ENCODE measurements at places on chromosomes 13 and 19.

DNA sequence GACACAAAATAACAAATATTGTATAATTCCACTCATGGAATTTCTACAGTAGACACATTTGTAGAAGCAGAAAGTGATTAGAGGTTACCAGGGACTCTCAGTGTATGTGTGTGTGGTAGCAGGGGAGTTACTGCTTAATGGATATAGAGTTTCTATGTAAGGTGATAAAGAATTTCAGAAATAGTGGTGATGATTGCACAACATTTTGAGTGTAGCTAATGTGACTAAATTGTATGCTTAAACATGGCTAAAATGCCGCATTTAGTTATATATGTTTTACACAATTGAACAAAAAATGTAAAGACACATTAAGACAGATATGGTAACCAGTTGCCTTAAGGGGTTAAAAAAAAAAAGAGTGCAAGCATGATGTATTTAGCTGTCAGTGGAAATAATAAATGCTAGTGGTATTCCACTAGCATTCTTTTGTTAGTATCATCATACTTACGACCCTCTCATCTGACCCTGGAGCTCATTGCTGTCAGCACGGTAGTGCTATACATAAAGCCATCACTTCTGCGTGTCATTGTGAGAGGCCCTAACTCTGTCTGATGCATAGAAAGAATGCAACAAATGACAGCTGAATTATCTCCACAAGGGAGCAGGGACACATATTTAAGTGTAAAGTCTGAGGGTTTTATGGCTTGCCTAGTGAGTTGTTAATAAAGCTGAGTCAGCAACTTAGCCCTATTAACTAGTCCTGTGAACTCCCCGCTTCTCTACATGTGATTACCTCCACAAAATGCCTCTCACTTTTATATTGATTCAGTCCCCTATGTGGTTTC lies 134.1 kb upstream of the RXFP2 start:
- no peak for DNase-seq

DNA sequence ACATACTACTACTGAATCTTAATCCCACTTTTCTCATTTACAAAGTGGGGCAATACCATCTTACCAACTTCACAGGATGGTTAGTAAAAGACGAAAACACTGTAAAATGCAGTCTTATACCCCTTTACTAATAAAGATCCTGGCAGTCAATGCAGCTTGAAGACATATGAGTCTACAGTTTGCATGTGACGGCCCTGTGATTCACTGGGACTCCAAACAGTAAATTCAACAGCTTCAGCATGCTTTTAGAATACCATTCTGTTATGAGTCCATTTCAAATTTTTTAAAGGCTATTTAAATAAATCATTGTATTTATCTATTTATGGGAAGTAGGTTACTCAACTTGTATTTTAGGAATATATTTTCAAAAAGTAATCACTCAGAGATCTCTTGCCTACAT lies 629.1 kb downstream of the LIG4 start:
- DNase-seq = peak; percentile 66

- DNase-seq = no peak
Observed at GRCh38 chr19:53007200-53007599, 6.5 kb upstream of the ERVV-1 start.

GRCh38 chr13:102742506-102742905 lies 31.1 kb downstream of the TEX30 start:
- DNase-seq = no peak

GRCh38 chr19:18807861-18808331 lies 16.8 kb upstream of the COMP start:
- no peak for DNase-seq

DNA sequence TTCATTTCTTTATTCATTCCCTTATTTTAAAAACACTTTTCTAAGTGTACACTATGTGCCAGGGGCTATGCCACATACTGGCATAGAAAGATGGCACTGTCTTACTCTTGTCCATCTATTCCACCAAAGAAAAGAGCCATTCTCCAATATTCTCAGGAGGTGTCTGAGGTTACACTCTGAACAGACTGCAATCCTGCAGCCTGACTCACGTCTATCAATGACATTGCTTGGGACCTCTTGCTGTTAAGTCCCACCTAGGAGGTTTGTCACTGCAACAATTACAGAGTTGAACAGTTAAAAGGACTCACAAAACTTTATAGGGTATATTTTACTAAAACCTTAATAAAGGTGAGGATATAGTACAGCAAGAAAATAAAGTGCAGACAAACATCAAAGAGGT lies 512.9 kb upstream of the HTR2A start:
- DNase-seq = no peak

DNA sequence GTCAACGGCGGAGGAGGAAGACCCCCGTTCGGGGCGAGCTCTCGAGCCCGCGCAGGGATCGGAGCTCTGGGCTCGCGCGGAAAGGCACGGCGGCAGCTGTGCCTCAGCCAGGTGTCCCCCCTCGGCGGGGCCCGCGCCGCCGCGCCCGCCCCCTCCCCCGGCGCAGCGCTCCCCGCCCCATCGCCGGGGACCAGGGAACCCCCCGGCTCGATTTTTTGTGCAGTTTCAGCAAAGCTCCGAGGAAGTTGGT lies 110.0 kb downstream of the KCNRG start:
- no peak for DNase-seq

DNA sequence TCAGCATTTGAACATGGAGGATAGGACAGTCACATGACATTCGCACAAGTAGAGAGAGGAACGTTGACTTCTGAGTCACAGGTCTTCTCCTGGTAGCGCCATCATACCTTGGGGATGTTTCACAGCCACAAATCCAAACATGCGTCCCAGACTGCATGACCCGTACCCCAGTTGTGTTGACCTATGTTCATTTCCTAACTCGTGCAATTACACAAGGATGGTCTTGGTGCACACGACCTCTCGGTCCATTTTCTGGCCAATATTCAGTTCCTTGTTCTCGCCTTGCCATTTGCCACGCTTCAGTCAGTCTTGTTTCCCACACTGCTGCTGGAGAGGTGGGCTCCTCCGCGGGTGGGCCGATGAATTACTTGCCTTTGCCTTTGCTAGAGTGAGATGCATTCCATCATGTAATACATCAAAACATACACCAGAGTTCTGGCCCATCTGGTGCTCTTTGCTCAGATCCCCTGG lies 87.3 kb downstream of the COL4A2 start:
- peak; percentile 92 for DNase-seq

GRCh38 chr13:30124131-30124768 lies 183.1 kb downstream of the KATNAL1 start:
- no peak for DNase-seq

GRCh38 chr13:66543780-66544179 lies 686.4 kb downstream of the PCDH9 start:
- no peak for DNase-seq

DNA sequence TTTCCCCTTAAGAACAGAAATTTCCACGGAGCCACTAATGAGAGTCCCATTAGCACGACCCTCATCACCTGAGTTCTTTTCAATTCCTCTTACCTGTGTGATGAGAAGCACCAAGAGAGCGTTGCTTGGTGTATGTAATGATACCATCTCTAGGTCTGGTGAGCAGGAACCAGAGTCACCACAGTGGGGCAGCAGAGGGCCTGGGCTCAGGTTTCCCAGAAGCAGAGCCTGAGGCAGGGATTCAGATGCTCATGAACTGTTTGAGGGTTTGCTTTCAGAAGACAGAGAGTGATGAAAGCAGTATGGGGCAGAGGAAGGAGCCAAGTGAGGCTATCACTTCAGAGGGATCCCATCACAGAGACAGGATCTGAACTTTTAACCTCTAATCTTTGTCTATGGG lies 3.1 kb upstream of the PTPRH start:
- DNase-seq = no peak

- no peak for DNase-seq
Observed at GRCh38 chr13:65095161-65096082, 2134.7 kb downstream of the PCDH9 start.

DNA sequence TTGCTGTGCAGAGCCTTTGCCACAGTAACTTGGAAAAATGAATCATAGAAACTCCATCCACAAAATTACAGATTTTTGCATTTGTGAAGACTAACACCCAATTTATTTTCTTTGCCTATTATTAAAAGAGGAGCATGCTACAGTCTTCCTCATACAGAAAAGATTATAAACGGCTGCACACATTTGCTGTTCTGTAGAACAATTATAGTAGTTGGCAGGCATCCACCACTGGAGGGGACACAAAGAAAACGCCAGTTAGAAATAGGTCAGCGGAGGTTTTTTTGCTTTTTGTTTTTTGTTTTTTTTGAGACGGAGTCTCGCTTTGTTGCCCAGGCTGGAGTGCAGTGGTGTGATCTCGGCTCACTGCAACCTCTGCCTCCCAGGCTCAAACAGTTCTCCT lies 51.6 kb downstream of the SACS start:
- no peak for DNase-seq

GRCh38 chr19:45768984-45769782 lies at the start of gene SIX5:
SIX5 (minus strand) TSS chr19:45769252; CDS start chr19:45768844, 408 bp downstream.
- peak; percentile 97 for DNase-seq

- DNase-seq = no peak
Observed at GRCh38 chr13:30871588-30872275, 34.3 kb upstream of the MEDAG start.

DNA sequence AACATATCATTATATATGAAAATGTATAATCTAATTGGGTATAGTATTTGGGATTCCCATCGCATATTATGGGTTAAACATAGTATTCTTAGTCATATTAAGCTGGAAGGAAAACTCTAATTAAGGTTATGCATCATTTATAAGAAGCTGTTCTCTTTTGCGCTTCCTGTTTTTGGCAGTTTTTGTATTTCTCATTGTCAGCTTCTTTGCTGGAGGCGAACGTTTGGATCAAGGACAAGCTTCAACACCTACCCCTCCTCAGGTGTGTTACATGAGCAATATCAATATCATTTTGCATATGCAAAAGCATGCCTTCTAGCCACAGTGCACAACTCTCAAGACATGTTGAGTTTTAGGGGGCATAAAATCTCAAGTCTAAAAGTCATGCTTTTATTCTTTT lies 439.8 kb downstream of the TDRD3 start:
- DNase-seq = no peak

DNA sequence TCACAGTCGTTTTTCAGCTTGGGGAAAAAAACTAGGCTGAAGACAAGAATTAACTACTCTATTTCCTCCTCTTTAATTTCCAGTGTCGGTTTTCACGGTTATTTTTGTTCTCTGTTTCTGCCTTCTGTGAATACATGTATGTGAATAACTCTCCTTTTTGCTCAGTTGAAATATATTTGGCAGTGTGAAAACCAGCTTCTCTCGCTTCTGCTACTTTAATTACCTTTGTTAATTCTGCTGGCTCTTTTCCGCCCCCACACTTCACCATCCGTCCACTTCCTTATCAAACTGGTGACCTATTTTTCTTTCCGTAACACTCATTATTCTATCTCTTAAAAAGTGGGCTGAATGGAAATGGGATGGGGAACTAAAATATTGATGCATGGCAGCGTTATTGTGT lies 126.4 kb downstream of the POU4F1 start:
- no peak for DNase-seq

- no peak for DNase-seq
Observed at GRCh38 chr13:40617801-40618356, 48.6 kb downstream of the FOXO1 start.

DNA sequence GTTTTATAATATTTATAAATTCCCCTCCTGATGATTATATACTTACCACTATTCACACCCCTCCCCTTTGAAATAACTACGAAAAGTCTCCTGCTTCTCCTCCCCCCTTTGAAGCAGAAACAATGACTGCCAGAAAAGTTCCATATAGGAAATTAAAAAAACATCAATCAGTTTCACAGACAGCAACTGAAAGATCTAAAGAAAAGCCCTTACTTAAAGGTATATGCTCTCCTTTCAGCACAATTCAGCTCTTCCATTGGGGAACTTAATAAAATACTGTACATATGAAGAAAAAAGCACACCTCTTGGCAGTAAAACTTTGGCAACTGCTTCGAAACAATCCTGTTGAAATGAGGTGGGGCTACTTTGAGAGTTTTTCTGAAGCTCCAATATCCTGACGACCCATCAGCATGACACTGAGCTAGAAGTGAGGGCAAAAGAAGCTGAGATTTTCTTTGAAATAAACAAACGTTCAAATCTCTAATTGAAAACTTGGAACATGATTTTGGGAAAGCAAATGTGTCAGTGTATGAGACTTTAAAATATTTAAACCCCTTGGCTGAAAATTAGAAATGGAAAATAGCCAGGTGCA lies 147.6 kb upstream of the RXFP2 start:
- DNase-seq = no peak

DNA sequence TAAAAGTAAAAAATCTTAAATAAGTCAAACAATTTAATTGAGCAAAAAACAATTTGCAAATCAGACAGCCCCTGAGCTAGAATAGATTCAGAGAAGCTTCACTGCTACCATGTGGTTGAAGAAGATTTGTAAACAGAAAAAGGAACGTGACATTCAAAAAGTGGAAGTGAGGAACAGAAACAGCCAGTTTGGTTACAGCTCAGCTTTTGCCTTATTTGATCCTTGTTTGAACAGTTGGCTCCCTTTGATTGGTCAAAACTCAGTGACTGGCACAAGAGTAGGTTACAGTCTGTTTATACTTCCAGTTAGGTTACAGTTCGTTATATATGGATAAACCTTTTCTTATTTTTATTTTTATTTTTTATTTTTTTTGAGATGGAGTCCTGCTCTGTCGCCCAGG lies 5.8 kb downstream of the ZNF221 start:
- DNase-seq = no peak

DNA sequence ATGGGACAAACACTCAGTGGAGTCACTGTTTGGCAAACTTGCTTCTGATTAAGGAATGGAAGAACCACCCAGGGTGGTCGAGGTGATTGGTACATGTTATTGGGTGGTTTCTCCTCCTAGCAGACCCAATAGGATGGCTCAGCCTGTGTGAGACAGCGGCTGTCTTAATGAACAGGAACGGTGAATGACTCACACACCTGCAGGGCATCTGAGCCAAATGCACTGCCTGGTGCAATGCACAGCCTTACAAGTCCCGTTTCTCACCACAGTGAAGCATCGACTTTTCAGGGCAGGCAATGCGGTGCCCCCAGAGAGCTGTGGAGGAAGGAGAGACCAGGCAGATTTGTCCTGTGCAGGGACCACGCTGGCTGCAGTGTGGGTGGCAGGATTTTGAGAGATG lies 238.5 kb downstream of the FGF9 start:
- DNase-seq = no peak

DNA sequence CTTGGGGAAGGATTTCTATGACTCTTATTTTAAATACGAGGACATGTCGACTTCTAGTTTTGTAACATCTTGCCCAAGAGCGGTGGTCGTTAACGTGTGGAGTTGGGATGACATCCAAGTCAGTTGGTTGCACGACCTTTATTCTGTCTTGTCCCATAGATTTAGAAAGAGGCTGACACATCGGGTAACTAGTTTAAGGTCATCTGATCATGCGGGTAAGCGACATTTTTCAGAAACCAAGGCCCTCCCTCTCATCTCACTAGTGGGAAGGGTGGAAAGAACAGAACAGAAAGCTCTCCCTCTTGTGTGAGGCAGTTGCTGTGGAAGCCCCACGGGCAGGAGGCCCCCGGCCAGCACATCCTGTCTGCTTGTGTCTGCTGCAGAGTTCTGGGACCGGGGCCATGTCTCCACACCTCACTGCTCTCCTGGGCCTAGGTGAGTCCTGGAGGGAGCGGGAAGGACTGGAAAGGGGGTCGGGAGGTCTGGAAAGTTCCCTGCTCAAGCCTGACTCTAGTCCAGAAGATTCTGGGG lies at the start of gene LAIR2:
LAIR2 (plus strand) TSS at position 314 of the 531 bp plus-strand sequence; CDS start at position 402, 88 bp downstream.
- no peak for DNase-seq

GRCh38 chr19:3323026-3323425 lies 43.4 kb upstream of the NFIC start:
- DNase-seq = no peak

GRCh38 chr19:33175886-33176669 lies 18.1 kb upstream of the LRP3 start:
- peak; percentile 39 for DNase-seq

Data from iris pigment epithelial cell (primary cell).